Fibroblast of lung (primary cell): ENCODE measurements at places on chromosomes 13 and 19.

DNA sequence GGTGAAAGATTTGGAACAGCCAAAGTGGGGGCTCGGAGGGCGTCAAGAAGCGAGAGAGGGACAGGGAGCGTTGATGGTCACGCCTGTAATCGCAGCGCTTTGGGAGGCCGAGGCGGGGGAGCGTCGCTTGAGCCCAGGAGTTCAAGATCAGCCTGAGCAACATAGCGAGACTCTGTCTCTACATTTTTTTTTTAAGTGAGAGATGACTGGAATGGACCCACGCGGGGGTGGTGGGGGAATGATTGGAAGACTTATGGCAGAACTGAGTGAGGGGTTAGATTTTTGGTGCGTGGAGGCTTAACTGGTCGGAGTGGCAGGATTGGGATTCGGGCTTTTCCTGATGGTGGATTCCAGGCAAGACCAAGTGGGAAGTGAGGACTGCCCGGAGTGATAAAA lies 725 bp downstream of the PSMD8 start:
- DNase-seq: peak; percentile 17

- no peak for DNase-seq
Measured at GRCh38 chr13:73531014-73531413, 472.2 kb downstream of the KLF5 start.

GRCh38 chr13:35747594-35747993 lies 271.1 kb upstream of the MAB21L1 start:
- no peak for DNase-seq

DNA sequence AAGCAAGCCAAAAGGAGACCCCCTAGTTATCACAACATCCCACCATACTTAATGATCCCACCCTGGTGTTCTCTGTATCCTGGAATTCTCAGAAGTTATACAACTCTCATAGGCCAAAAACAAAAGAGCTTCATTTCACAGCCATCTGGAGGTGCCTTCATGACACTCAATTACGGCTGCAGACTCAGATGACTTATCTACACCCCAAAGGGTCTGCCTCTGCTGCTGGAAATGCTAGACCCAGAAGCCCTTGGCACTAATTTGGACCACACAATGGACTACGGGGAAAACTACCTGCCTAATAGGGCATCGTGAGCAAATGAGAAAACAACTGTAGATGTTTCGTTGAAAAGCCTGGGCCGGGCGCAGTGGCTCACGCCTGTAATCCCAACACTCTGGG lies 40.2 kb downstream of the BRD4 start:
- no peak for DNase-seq

DNA sequence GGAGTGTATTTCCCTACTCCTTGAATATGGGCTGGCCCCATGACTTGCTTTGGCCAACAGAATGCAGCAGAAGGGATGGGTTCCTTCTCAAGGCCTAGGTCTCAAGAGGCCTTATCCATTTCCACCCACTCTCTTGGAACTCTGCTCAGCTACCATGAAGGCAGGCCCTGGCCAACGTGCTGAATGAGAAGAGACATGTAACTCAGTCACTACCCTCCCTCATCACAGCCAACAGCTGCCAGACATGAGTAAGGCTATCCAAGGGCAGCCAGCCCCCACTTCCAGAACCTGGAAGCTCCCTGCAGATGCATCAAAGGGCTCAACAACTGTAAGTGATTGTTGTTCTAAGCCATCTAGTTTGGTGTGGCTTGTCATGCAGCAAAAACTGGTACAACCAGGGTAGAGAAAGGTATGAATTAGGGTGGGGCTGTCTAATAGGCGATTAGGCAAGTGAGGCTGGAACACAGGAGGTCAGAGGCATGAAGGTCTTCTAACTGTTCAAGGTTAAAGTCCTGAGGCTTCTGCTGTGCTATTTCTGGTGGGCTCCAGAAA lies 1.4 kb upstream of the RASL11A start:
- no peak for DNase-seq

GRCh38 chr19:6753178-6754031 lies 13.8 kb downstream of the SH2D3A start:
- DNase-seq: peak; percentile 59

GRCh38 chr19:47447470-47448359 lies 24.0 kb downstream of the SLC8A2 start:
- peak; percentile 31 for DNase-seq

GRCh38 chr13:76378767-76379166 lies 507.4 kb downstream of the KCTD12 start:
- DNase-seq: no peak

DNA sequence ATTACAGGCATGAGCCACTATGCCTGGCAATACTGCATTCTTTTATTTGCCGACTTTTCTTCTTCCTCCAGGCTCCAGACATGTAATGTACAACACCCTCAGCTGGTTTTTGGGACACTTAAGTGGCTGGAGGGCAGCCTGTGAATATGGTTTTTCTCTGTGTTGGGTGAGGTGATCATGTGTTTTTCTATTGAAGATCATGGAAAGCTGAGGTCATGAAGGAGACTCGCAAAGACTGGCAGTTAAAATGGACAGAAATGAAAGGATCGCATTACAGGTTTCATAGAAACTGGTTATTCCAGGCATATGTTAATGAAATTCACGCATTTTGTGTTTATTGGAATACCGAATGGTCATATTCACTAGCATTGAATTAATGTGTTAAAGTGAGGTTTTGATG lies 85.2 kb upstream of the RNF113B start:
- DNase-seq: no peak

- DNase-seq: no peak
Measured at GRCh38 chr19:44499559-44499958, 763 bp downstream of the ZNF180 start.

DNA sequence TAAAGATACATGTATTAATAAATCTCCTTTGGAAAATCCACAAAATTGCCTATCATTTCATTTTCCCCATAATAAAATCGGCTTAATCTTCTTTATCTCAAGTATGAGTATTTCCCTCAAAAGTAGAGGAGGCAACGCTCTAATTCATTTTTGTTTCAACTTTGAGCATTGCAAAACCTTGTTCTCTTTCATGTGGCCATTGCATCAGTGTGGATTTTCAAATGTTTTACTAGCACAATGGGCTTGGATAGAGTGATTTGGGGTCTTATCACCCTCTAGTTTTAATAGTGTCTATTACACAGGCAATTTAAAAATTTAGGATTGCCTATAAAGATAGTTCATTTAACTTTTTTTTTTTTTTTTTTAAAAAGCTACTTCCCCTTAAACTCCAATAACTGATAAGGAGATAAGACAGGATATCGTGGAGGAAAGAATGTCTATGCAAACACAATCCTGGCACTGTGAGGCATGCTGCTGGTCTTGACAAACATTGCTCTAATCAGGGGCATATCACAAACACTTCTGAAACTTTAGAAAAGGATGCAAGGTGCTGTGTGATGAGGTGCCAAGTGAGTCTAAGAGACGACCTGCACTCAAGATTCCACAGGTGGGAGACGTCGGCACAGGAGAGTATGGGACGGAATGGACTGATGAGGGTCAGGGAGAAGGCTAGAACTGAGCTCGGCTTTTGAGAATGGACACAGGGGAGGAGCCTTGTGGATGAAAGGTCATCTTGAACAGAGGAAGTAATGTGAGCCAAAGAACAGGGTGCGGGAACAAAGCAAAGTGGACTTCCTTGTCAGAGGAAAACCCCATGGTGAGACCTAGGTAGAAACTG lies 199.7 kb downstream of the IRS2 start:
- no peak for DNase-seq

DNA sequence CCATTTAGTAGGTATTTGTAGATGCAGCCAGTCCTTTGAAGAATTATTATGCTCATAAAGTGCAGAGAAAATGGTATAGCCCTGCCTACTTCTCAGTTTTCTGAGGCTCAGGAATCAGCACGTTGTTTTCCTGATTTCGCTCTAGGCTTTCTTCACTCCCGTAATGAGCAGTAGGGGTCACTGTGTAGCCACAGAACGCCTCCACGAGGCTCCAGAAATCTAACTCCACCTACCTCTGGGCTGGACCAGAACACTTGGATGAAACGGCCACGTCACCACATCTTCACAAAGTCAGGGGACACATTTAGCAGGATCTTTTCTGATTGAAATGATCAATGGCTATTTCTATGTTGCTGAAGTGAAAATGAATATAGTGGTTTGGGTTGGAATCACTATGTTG lies 49.8 kb upstream of the GTF3A start:
- peak; percentile 82 for DNase-seq

GRCh38 chr13:30551189-30551588 lies 66.5 kb upstream of the USPL1 start:
- DNase-seq: no peak

DNA sequence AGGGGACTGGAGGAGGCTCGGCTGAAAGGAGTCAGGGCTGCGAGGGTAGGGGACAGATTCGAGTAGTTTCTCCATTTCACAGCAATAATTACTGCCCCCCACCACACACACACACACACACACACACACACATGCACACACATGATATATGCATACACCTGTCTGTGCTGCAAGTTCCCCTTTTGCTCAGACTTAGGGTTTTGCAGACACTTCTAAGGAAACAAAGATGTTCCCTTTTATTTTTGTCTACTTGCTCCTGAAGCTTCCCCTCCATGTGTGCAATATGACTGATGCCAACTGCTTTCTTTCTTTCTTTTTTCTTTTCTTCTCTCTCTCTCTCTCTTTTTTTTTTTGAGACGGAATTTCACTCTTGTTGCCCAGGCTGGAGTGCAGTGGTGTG lies 13.4 kb downstream of the MBD3L2B start:
- DNase-seq: no peak

DNA sequence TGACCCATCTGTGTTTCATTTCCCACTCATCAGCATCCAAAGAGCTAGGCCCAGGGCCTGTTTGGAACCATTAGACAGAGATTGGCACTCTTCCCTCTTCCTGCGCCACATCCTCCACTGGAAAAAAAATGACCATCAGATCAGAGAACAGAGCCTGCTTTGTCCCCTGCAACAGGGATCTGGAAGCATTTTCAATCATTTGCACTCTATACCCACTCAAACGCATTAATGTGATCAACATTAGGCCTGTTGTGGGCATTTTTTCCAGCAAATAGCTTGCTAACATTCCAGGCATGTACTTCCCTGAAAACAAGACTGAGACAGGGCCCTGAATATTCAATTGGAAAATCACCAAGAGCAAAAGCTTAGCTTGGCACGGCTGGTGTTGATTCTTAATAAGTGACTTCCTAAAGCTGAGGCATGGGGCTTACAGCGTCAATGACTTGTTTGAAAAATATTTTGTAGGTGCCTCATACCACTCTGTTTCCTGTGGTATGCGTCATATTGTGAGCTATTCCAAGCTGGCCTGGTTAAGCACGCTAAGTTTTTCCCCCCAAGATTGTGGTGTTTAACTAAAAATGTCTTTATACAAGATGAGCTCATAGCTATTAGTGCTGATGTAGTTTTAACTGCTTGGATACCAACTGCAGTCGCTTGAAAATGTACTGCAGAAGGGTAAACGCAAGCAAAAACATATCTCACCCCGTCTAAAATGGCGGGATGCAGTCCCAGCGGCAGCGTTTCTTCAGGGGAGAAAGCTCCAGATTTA lies 404.4 kb downstream of the SPRY2 start:
- DNase-seq: peak; percentile 100

GRCh38 chr19:42115219-42115618 lies 17.0 kb downstream of the POU2F2 start:
- DNase-seq: peak; percentile 51

- DNase-seq: peak; percentile 42
Measured at GRCh38 chr13:24135674-24136300, 24.7 kb upstream of the SPATA13 start.

GRCh38 chr19:6412447-6413091 lies 12.0 kb downstream of the KHSRP start:
- DNase-seq: peak; percentile 9

DNA sequence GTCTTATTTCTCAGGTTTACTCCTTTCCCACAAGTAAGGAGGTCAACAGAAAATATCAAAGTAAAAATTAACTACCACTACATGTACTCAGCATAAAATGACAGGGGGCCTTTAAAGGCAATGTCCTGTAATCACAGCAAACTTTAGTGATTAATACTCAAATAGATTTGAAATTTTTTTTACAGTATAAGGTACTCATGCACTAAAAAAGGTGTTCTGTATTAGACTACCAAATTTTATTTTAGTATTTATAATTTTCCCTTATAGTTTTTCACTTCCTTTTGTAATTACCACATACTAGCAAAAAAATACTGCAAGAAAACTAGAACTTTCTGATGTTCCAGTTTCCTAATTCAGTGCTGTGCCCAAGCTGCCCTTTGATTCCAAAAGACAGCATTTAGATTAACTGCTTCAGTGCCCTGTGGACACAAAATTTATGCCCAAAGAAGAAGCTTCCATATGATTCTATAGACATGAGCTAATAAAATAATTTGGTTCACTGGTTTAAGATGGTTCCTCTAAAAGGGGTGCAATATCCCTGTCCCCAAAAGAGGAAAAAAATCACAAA lies 70.6 kb downstream of the KLF12 start:
- DNase-seq: no peak

- DNase-seq: no peak
Measured at GRCh38 chr13:46035066-46035465, 17.5 kb downstream of the ZC3H13 start.

- DNase-seq: peak; percentile 52
Measured at GRCh38 chr19:7550987-7551761, 15.7 kb downstream of the PNPLA6 start.

- DNase-seq: no peak
Measured at GRCh38 chr13:98406971-98407370, 169.9 kb downstream of the STK24 start.

- no peak for DNase-seq
Measured at GRCh38 chr19:13291913-13292312, 141.7 kb downstream of the IER2 start.

GRCh38 chr13:25783601-25784024 lies 268.2 kb downstream of the SHISA2 start:
- DNase-seq: no peak

DNA sequence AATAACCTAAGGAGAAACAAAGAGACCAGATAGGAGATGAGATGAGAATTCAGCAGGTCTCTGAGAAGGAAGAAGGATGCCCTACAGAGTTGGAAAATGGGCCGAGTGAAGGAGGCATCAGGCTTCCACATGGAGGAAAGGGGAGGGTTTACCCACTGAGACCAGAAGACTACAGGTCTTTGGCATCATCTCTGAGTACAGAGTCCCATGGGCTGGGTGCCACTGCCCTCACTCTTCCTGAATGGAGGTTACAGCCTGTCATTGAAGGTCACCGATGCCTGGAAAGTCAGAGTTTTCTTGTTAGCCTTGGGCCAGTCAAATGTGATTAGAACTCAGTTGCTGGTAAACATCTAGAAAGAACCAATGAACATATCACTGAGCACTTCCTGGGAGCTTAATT lies 9.9 kb downstream of the ZNF302 start:
- DNase-seq: no peak

DNA sequence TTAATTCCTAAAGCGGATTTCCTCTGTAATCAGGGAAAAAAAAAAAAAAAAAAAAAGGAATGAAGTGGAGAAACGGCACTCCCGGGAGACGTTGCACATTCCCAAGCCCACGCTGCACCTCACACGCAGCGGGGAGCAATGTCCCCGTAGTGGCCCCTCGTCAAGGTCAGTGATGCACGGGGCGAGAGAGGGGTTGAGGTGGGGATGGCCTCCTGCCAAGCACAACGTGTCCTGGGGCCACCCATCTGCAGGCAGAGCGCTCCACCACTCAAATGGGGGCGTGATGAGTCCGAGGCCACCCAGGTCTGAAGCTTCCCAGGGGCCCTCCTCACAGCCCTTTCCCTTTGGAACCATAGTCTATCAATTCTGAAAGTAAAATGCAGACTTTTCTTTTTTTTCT lies 15.1 kb downstream of the PLK5 start:
- DNase-seq: no peak

GRCh38 chr19:55082020-55082851 lies 6.6 kb downstream of the EPS8L1 start:
- DNase-seq: peak; percentile 34

- DNase-seq: no peak
Measured at GRCh38 chr19:55590617-55591016, 8.7 kb downstream of the FIZ1 start.

- DNase-seq: no peak
Measured at GRCh38 chr19:34188408-34188807, 16.1 kb downstream of the LSM14A start.
